ENCODE measurements at places on chromosomes 2 and 18.

- no peak for DNase-seq
Measured at GRCh38 chr2:76808732-76809131, 713.4 kb downstream of the LRRTM4 start.

GRCh38 chr2:141923657-141924056 lies 207.2 kb downstream of the LRP1B start:
- peak; percentile 28 for DNase-seq

DNA sequence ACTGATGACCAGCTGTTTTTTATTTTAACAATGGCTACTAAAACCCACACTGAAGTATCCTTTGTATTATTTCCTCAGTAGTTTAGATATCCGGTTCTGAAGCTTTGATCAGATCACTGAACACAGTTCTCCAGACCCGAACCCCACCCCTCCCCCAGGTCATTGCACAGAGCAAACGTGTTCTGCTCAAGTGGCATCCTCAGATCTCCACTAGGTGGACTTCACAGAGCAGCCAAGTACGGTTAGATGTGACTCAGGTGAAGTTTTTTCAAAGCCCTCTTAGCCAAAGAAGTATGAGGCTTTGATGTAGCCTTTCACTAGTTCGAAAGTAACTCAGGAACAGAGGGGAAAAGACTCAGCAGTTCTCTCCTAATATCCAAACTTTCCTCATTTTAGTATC lies 142.7 kb upstream of the NRP2 start:
- no peak for DNase-seq

- no peak for DNase-seq
Measured at GRCh38 chr18:71189581-71189980, 900.7 kb downstream of the SOCS6 start.

- no peak for DNase-seq
Measured at GRCh38 chr18:9802175-9803062, 83.4 kb upstream of the TXNDC2 start.

DNA sequence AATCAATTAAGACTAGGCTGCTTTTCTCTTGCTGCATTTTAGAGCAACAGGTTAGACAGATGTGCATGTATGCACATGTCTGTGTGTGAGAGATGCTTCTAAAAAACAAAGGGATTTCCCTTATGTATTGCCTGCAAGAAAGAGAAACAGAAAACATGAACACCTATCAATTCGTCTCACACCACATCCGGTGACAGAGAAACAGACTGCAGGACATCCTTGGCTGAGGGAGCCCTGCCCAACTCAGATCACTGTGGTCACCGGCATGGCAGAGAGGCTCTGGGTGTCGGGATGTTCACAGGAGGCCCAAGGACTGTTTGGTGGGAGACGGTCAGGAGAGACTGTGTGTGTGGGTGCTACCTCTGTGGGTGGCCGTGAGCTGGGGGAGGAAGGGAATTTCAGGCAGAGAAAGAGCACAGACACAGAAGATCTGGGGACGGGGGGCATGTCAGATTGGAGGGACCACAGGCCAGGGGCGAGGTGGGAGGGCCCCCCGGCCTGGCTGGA lies 24.9 kb downstream of the FHL2 start:
- DNase-seq, result no peak

GRCh38 chr2:54456612-54457322 lies 640 bp downstream of the SPTBN1 start:
- DNase-seq, result peak; percentile 45

DNA sequence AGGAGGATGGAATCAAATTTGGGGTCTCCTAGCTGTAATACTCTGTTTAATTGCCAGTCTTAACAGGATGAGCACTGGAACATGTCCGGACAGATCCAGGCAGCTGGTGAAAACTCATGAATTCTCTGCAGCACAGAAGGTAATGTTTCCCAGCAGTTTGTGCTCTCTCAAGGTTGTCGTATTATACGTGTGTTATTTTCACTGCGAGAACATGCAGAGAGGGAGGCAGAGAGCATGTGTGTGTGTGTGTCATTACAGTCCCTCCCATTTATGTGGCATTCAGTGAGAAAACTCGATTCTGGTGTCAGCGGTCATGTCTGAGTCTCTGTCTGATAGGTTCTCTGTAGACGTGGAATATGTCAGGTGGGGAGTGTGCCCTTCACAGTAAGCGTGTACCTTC lies 150.2 kb upstream of the POU3F3 start:
- DNase-seq, result no peak

- DNase-seq, result no peak
Measured at GRCh38 chr18:45670281-45670962, 53.6 kb upstream of the SLC14A1 start.

- peak; percentile 94 for DNase-seq
Measured at GRCh38 chr2:240320204-240320993, 115.1 kb upstream of the GPC1 start.

DNA sequence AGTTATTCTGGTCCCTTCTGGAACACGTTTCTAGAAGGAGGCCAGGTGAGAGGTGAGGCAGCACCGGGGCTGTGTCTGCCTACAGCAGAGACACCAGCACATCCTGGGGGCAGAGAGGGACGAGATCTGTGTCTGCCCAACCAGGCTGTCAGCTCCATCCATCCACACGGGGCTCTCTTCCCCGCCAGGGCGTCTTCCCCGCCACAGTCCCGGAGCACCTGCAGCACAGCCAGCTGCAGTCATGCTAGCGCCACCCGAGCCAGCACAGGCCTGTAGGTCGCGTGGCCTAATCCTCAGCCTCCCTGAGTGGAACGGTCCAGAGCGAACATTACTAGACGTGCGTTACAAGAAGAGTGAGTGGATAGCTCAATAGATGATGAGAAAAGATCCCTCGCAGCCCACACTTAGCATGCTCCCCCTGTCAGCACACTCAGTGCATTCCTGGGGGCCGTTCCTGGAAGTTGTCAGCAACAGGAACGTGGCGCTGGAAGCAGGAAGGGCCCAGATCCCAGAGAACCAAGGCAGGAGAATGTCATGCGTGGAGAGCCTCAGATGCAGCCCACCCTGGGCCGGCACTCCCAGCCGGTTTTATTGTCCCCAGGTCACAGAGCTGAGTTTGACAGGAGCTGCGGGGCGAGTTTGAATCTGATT lies 179.0 kb downstream of the TWIST2 start:
- no peak for DNase-seq

DNA sequence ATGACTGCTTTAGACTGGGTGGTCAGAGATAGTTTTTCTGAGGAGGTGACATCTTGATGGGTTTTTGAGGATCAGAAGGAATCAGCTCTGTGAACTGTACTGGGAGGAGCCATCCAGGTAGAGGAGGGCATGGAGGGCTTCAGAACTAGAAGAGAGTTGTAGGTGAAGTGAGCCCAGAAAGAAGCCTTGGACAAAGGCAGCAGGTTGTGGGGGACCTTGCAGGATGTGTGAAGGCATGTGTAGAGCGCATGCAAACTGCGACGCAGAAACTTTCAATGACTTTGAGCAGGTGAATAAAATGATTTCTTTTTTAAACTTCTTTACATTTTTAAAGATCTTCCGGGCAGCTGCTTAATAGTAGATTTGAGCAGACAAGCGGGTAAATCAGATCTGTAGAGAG lies 83.9 kb upstream of the SIX2 start:
- no peak for DNase-seq

GRCh38 chr18:21612125-21613039 lies at the start of gene SNRPD1:
SNRPD1 (plus strand) TSS chr18:21612314; CDS start chr18:21612430, 116 bp downstream.
- DNase-seq, result peak; percentile 94

- DNase-seq, result no peak
Measured at GRCh38 chr18:62264984-62265383, 60.1 kb upstream of the TNFRSF11A start.

- DNase-seq, result no peak
Measured at GRCh38 chr2:118477111-118477862, 370.2 kb downstream of the EN1 start.

- no peak for DNase-seq
Measured at GRCh38 chr2:19894134-19894792, 7.5 kb downstream of the TTC32 start.

DNA sequence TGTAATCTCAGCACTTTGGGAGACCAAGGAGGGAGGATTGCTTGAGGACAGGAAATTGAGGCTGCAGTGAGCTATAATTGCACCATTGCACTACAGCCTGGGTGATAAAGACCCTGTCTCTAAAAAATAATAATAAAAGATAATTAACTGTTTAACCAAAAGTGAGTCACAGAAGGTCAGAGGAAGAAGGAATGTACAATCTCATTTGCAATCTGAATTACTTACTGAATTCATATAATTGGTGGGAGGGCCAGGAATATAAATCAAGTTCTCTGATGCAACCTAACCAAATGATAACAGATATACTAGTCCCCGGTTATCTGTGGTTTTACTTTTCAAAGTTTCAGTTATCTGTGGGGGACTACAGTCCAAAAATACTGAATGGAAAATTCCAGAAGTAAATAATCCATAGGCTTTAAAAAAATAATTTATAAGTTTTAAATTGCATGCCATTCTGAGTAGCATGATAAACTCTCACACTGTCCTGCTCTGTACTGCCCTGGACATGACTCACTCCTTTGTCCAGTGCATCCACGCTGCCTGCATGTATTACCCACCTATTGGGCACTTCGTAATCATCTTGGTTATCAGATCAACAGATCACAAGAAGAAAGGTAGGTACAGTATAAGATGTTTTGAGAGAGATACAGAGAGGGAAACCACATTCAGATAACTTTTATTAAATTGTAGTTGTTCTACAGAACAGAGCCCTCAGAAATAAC lies 12.8 kb upstream of the MATN3 start:
- no peak for DNase-seq

GRCh38 chr18:67281746-67282145 lies 234.8 kb downstream of the DSEL start:
- no peak for DNase-seq

Measured in astrocyte of the spinal cord (primary cell).